ENCODE measurements at places on chromosomes 16 and 17.

- DNase-seq: peak; percentile 84
Observed at GRCh38 chr16:27318392-27319256, 4.8 kb downstream of the IL4R start.

- DNase-seq: no peak
Observed at GRCh38 chr16:77558786-77559185, 124.0 kb upstream of the ADAMTS18 start.

- DNase-seq: no peak
Observed at GRCh38 chr17:31472137-31472536, 80.7 kb downstream of the RAB11FIP4 start.

DNA sequence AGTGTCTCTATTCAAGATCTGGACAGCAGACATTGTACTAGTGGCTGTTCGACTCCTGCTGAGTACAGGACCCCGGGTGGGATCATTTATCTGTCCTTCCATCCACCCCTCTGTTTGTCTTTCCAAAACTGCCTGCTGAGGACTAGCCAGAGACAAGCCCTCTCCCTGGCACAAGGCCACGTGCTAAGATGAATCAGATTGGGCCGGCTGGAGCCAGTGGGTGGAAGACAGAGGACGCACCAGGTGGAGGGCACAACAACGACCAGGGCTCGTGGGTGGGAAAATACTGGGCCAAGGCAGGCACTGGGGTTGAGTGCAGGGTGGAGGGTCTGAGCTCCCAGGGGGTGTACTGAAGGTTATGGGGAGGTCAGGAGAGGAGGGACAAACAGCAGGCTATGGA, 1.4 kb upstream of the CA7 start:
- no peak for DNase-seq

GRCh38 chr16:29898804-29899515, 390 bp downstream of the SEZ6L2 start:
- peak; percentile 79 for DNase-seq
